Activated CD4-positive, alpha-beta memory T cell treated with anti-CD3 and anti-CD28 coated beads for 36 hours (primary cell): ENCODE measurements at places on chromosomes 2 and 18. TPM values are rescaled to one million over a fixed set of nuclear protein-coding genes. Genes with fewer than 3 reads are reported as not detected.

- no peak for DNase-seq
Measured at GRCh38 chr2:209321076-209321475, 102.8 kb upstream of the MAP2 start.

- DNase-seq = no peak
Measured at GRCh38 chr2:7022492-7023385, 105.5 kb downstream of the RNF144A start.

GRCh38 chr2:44912660-44913059 is 28.8 kb upstream of the SIX3 start:
- no peak for DNase-seq

GRCh38 chr2:189830510-189830909 is 46.3 kb downstream of the PMS1 start:
- DNase-seq = no peak

PARD3B gene
- total RNA-seq = 0.70 TPM

RNF103 gene
- 13.1 TPM for total RNA-seq

GRCh38 chr2:158473719-158474392 is 17.1 kb downstream of the PKP4 start:
- no peak for DNase-seq

DNA sequence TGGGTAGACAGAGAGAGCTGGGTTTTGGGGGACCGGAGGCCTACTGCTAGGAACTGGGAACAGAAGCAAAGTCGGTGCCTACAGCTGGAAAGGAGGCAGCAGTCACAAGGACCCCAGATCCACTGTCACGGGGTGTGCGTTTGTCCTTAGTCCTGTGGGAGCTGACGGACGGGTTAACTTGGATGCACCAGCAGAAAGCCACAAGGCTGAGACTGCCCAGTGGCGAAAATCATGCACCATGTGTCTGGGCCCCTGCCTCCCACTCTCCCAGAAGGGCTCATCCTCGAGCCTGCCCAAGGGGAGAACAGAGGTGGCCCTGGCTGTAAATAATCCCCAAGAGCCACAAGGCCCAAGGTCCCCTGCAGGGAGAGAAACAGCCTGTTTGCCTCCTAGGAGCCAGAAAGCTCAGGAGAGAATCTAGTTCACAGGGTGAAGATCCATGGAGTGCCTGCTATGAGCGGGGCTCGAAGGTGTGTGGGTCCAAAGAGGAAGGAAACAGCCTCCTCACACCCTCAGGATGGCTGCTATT is 11.7 kb upstream of the RALB start:
- DNase-seq = no peak

DNA sequence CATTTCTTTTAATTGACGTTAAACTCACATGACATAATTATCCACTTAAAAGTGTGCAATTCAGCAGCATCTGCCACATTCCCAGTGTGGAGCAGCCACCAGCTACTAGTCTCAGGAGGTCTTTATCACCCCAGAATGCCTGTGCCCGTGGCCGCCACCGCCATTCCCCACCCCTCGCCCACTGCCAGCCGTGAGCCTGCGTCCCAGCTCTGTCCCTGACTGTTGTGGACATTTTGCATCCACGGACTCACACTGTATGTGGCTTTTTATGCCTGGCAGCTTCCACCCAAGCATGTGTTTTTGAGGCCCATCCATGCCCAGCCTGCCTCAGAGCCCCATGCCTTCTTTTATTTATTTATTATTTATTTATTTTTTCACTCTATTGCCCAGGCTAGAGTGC is 9.2 kb downstream of the BOK start:
- no peak for DNase-seq

DNA sequence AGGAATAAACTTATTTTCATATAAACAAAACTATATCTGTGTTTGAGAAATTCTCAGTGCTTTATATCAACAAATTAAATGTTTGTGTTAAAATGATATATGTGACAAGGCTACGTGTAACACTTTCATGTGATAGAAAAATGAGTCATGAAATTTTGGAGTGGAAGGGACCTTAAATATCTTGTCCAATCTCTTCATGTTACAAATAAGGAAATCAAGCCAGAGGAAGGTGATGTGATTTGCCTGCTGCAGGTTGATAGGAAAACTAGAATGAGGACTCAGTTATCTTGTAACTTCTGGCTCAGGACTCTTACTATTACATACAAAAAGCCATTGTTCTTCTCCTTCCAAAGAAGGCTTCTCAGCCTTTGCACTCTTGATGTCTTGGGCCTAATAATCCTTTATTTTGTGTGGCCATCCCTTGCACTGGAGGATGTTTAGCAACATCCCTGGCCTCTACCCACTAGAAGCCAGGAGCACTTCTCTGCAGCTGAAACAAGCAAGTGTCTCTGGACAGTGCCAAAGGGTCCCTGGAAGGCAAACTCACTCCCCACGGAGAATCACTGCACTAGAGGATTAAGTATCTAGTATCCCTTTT is 43.0 kb upstream of the NARS1 start:
- no peak for DNase-seq

DNA sequence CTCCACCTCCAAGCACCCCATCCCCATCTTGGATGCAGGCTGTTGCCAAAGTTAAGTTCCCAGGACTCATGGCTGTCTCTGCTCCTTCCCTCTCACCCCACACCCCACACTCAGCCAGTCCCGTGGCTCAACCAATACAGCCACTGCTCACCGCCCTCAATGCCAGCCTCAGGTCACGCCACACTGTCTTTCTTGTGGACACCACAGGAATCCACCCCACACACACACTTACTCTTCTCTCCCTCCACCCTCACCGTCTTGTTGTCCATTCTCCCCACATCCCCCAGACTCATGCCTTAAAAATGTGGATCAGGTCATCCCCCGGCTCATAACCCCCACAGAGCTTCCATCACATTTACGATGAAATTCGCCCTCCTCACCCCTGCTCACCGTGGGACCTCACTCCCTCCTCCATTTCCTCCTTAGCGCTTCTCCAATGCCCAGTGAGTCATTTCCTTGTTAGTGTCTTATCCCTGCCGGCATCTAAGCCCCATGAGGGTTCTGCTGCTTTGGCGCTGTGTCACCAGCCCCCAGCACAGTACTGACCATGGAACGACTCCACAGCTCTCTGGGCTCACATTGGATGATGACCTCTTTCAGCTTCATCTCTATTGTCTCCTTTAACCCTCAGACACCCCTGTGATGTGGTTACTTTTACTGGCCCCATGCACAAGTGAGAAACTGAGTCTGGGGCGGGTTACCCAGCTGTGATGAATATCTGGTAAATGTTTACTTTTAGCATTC is 13.8 kb downstream of the MLPH start:
- no peak for DNase-seq

DNA sequence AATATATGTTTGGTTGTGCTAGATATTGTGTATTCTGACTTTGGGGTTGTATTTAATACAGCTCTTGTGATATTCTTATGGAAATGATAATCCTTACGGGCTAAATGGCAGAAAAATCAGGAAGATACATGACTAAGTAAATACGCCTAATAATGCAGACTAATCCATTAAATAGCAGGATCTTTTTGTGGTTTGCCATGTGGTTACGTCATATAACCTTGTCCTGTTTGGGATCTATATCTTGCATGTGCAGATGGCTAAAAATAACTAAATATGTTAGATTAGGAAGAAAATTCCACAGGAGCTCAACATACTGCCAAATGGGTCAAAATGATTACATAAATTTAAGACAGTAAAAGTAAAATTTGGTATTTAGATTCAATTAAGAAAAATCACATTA is 83.0 kb downstream of the NEB start:
- no peak for DNase-seq

- DNase-seq = no peak
Measured at GRCh38 chr18:61833387-61833786, 59.4 kb downstream of the RNF152 start.

DNA sequence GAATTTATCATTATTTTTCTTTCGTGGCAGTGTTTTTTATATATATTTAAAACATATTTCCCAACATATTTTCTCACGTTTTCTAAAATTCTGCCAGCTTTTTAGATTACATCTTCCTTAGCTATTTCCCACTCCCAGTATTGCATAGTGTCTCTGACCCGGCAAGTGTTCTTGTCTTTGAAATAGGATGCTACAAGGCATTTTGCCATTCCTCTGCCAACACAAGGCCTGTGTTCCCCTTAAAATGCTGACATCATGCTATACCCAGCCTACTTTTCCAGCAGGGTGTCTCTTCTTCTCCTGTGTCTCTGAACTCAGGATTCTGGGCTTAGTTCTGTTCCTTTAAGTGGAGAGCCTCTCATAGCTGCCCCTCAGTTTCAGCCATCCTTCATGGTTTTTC is 115.2 kb downstream of the DIS3L2 start:
- no peak for DNase-seq

- no peak for DNase-seq
Measured at GRCh38 chr2:197614532-197614931, 60.9 kb downstream of the RFTN2 start.
